ENCODE measurements at places on chromosomes 16 and 17.

DNA sequence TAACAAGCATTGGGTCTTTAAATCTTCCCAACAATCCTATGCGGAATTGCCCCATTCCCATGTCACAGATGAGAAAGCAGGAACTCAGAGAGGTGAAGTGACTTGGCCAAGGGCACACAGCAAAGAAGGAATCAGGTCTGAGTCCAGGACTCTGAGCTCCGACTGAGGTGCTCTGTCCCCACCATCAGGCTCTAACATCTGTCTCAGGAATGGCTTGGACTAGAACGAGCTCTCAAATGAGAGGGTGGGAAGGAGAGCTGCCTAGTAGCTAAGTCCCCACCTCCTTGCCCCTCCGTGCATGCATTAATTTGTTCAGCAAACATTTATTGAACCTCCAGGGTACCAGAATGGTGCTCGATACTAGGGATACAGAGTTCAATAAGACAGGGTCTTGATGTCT is 26.7 kb downstream of the ABCC3 start:
- DNase-seq, result no peak

- no peak for DNase-seq
Measured at GRCh38 chr17:43411369-43411677, 12.5 kb downstream of the ARL4D start.

- peak; percentile 96 for DNase-seq
Measured at GRCh38 chr17:42409523-42410318, 13.3 kb downstream of the CAVIN1 start.

- DNase-seq, result no peak
Measured at GRCh38 chr17:82021900-82022309, 773 bp downstream of the CENPX start.

DNA sequence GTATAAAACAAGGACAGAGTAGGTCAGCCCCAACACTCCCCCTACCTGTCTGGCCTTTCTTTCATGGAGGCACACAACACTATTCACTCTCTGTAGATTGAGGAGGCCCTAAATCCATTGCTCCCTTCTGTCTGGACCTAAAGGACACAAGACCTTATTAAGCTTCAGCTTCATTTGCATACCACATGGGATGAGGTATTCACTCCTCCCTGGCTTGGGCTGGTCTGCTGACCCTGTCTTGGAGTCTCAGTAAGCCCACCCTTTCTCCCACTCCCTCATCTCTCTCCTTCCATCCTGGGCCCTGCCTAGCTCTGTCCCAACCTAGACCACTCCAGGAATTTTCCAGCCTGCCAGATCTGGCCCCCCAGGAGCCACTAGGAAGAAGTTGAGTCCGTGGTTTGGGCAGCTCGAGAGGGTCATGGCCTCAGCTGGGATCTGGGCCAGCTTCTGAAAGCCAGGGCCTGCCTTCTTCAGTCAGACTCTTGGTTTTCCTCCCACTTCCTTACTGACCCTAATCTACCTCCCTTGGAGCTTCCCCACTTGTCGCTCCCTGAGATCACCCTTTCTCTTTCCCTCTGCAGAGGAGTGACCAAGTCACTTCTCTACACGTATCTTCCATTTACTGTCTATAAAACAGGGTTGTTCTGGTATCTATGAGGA is 6.5 kb upstream of the LLGL1 start:
- no peak for DNase-seq

DNA sequence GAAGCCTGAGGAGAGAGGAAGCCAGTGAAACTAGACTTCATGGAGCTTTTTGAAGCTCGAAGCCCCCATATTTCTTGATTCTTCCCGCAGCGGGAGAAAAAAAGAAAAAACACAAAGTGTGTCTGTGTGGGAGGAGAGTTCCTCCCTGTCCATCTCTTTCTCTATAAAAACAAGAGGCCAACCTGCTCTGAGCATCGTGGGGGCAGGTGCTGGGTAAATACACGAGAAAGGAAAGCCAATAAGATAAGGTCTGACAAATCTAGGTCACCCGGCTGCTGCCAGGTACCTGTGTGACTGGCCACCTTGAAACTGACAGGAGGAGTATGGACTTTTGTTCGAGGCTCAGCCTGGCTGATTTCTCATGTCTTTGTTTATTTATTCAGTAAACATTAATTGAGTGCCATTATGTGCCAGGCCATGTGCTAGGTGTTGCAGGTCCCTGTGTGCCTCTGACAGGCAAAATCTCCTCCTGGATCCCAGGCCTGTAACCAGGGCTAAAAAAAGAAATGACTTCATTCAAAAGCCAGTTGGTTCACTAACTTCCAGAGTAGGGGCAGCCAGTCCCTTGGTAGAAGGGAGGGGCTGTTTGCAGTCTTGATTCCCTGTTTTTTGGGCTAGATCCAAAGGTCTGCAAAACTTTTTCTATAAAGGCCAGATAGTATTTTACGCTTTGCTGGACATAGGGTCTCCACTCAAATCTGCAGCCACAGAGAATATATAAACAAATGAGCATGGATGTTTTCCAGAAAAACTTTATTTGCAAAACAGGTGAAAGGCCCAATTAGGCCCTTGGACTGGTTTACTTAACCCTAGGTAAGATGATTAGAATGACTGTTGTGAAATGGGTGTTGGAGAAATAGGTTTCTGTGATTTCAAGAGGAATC is 35.6 kb downstream of the YPEL2 start:
- no peak for DNase-seq

DNA sequence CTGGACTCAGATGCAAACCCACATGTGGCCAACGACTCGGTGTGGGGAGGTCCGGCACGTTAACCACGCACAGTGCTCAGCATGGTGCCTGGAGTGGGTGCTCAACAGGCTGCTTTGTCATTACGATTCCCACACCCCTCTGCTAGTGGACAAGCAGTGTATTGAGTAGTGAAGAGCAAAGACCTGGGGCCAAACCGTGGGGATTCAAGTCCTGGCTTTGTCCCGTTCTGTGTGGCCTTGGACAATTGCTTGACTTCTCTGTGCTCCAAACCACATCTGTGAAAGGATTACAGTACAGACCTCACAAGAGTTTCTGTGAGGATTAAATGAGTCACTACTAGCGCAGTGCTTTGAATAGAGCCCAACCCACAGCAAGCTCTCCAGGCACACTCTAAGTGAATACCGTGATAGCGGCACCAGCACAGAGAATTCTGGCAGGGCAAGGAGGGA is 33.8 kb downstream of the TRPV2 start:
- DNase-seq, result no peak

DNA sequence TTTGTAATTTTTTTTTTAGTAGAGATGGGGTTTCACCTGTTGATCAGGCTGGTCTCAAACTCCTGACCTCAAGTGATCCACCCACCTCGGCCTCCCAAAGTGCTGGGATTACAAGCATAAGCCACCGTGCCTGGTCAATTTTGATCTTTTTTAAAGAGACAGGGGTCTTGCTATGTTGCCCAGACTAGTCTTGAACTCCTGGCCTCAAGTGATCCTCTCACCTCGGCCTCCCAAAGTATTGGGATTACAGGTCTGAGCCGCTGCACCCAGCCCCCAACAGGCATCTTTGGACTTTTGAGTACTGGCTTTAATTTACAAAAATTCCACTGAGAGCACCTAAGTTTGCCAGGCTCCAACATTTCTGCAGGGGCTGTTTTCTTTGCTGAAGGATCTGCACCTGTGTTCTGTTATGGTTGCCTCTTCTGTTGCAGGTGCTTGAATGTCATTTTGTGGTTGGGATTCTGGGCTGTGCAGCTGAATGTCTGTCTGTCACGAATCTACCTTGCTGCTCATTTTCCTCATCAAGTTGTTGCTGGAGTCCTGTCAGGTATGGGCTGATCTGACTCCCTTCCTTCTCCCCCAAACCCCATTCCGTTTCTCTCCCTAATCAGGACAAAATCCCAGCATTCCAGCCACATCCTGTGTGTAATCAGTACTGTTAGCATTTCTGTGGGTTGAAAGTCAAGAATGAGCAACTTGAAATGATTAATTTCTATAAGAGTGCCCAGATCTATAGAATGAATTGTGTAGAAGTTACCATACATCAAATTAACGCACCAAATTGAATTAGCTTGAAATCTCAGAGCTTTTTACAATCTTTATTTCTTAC is 8.5 kb downstream of the G6PC1 start:
- DNase-seq, result no peak

DNA sequence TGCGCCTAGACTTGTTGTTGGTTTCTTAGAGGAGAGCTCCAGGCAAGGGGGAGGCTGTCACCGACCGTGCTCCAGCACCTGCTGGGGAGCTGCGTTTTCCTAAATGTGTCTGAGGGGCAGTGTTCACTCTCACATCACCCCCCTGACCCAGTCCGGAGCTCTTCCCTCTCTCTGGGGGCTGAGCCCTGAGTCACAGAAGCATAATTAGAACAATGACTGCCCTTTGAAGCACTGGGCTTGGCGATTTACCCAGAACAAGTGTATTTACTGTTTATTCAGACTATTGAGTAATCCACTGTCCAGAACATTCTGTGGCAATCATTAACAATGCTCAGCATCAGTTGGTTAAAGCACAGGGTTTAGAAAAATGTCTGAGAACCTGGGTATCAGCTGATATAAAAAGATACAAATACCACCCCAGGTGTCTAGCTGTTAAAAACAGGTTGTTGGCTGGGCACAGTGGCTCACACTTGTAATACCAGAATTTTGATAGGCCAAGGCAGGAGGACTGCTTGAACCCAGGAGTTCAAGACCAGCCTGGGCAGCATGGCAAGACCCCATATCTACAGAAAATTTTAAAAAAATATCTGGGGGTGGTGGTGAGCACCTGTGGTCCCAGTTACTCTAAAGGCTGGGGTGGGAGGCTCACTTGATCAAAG is 8.1 kb downstream of the CES4A start:
- DNase-seq, result no peak

GRCh38 chr17:74276541-74277009 is 2.5 kb downstream of the DNAI2 start:
- DNase-seq, result no peak

- peak; percentile 52 for DNase-seq
Measured at GRCh38 chr17:13885953-13886889, 183.1 kb upstream of the COX10 start.

- no peak for DNase-seq
Measured at GRCh38 chr17:43342589-43342890, 56.3 kb upstream of the ARL4D start.

DNA sequence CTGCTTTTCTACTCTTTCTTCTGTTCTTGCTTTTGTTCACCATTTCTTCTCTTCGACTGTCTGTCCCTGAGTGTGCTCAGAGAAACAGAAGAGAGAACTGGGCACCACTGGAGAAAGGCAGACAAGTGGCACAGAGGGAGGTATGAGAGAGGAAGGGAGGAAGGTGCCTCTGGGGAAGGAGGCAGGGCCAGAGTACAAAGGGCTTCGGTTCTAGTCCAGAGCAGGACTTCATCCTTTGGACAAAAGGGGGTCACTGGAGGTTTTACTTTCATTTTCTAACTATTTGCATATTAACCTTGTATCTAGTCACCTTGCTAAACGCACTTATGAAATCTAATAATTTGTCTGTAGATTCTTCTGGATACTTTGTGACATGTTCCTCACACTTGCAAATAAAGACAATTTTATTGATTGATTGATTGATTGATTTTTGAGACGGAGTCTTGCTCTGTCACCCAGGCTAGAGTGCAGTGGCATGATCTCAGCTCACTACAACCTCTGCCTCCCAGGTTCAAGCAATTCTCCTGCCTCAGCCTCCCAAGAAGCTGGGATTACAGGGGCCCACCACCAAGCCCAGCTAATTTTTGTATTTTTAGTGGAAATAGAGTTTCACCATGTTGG is 13.5 kb downstream of the ITGB4 start:
- no peak for DNase-seq

- no peak for DNase-seq
Measured at GRCh38 chr17:12850996-12851395, 61.7 kb downstream of the ARHGAP44 start.

- no peak for DNase-seq
Measured at GRCh38 chr16:28977703-28978662, 3.4 kb downstream of the SPNS1 start.

- no peak for DNase-seq
Measured at GRCh38 chr17:41579484-41580243, 7.0 kb downstream of the KRT14 start.

- DNase-seq, result no peak
Measured at GRCh38 chr16:77801817-77802216, 13.5 kb downstream of the VAT1L start.

Data from NCI-H524 treated with DMSO at 0.1 percent for 48 hours (cell line).